ENCODE measurements at places on chromosomes 1 and 21.

- no peak for DNase-seq
Observed at GRCh38 chr1:53376742-53377437, 49.0 kb upstream of the LRP8 start.

- DNase-seq = no peak
Observed at GRCh38 chr1:1946540-1946939, 27.5 kb upstream of the TMEM52 start.

GRCh38 chr1:203100516-203100869, 14.7 kb upstream of the MYOG start:
- no peak for DNase-seq

GRCh38 chr1:153206631-153207030, 3.4 kb downstream of the LELP1 start:
- DNase-seq = no peak

DNA sequence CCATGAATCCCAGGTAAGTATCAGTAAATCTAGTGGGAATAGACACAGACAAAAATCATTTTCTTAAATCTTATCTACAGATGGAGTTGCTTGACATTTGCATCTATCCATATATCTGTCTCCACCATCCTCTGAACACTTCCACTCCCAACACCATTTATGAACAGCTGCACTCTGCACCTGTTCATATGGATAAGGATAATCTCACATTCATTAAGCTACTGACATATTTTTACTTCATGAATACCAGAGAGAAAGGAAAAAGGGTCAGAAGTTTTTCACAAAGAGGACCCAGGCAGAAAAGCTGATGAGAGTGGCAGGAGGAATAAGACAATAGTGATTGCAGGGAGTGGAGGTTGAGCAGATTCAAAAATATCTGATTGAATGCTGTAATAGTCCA, 222.6 kb downstream of the DNAH14 start:
- no peak for DNase-seq

DNA sequence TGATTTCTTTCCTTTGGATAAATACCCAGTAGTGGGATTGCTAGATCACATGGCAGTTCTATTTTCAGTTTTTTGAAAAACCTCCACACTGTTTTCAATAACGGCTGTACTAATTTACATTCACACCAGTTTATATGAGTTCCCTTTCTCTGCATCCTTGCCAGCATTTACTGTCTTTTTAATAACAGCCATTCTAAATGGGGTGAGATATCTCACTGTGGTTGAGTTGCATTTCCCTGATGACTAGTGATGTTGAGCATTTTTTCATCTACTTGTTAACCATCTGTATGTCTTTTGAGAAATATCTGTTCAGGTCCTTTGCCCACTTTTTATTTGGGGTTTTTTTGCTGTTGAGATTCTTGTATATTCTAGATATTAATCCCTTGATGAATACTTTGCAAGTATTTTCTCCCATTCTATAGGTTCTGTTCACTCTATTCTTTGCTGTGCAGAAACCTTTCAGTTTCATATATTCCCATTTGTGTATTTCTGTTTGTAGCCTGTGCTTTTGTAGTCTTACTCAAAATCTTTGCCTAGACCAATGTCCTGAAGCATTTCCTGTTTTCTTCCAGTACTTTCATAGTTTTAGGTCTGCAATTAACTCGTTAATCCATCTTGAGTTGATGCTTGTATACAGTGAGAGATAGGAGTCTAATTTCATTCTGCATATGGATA, 7.3 kb downstream of the HENMT1 start:
- DNase-seq = no peak

GRCh38 chr1:227043755-227044154, 103.7 kb downstream of the COQ8A start:
- no peak for DNase-seq

DNA sequence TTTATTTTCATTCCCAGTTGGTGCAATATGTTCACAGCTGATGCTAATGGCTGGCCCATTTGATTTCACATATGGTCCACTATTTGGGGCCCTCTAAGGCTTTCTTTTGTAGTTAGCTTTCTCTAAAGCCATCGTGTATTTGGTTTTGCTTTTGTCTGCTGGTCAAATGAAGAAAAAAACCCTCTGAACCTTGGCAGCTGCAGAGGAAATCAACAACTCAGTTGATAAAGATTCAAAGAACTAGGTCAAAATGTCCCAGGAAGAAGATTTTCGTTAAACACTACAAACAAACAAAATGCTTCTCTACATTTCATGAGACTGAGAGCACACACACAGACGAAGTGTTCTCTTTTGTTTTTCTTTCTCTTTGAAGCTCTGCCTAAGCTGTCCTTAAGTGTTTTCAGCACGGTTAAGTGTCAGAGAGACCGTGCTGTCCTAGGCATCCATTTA, 655.0 kb downstream of the RWDD3 start:
- DNase-seq = no peak

- no peak for DNase-seq
Observed at GRCh38 chr1:7516929-7517328, 254.2 kb upstream of the VAMP3 start.

DNA sequence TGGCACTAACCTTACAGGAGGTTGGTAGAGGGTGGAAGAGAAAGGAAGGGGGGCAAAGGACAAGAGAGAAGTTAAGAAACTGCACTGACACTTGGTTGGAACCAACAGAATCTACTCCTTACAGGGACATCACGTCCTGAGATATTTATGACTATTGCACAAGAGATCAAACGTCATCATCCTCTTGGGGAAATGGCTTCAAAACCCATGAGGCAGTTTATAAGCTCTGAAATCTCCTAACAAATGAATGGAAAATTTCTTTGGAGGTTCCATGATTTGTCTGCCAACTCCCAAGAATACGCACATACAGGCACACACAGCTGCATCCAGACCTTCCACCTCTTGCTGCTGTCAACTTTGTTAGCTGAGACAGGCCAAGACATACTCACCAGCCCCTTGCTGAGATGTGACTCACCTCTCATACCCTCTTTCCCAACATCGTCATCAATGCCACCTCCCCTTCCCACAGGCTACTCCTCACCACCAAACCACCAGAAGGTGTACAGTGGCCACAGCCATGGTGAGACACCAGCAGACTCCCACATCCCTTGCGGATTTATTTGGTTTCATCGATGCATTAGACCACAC, 135.5 kb downstream of the SETD4 start:
- DNase-seq = no peak

GRCh38 chr1:160539990-160540858, 17.2 kb upstream of the SLAMF6 start:
- DNase-seq = no peak

DNA sequence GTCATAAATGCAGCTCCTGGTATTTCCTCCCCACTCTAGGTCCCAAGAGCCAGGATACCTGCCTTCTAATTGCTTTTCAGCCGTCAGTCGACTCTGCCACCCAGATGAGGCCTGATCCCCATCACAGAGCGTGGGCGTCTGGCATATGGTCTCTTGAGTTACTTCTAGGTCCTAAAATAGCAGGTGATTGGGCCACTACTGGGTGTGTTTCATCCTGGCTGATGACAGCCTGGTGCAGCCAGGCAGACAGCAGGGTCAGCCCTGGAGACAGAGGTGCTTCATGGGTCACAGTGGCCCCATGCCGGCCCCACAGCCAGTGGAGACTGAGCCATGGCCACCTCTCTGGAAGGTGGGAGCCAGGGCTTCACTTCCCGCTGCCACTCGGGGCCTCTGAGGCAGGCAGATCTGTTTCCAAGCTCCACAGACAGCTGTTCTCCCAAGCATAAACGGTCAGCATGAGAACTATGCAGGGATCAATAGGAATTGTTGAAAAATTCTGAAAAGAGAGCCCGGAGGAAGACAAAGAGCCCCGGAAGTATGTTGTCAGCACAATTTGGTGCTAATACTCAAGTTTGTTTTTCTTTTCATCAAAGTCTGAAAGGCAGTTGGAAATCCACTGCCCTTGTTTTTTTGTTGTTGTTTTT, 83.0 kb downstream of the MAN1C1 start:
- no peak for DNase-seq

DNA sequence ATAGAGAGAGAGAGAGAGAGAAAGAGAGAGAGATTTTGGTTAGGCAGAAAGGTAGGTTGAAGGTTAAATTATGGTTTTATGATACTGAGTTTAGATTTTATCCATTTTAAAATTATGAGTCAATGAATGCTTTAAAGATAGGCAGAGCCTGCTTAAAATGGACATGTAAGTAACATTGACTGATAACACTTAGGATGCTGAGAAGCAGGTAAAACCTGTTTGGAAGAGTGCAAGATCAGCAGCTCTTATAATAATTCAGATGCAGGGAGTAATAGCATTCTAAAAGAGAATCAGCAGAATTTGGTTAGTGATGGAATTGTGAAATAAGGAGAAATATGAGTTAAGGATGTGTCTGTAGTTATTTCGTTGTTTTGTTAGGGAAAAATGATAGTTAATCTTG, 446.6 kb downstream of the PLA2G4A start:
- no peak for DNase-seq

DNA sequence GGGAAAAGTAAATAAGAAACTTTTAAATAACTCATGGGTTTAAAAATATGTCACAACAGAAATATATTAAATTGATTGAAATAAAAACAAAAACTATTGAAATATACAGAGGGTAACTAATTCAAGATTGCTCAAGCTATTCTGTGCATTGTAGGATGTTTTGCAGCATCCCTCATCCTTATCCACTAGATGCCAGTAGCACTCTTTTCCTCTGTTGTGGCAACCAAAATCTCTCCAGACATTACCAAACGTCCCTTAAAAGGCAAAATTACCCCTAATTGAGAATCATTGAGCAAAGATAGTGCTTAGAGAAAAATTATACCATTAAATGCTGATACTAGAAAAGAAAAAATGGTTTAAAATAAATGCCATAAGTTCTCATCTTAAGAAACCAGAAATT, 682.6 kb downstream of the RWDD3 start:
- DNase-seq = no peak

- no peak for DNase-seq
Observed at GRCh38 chr1:33042831-33043230, 6.1 kb upstream of the AK2 start.

- DNase-seq = no peak
Observed at GRCh38 chr1:53913352-53914033, 19.5 kb downstream of the DIO1 start.

DNA sequence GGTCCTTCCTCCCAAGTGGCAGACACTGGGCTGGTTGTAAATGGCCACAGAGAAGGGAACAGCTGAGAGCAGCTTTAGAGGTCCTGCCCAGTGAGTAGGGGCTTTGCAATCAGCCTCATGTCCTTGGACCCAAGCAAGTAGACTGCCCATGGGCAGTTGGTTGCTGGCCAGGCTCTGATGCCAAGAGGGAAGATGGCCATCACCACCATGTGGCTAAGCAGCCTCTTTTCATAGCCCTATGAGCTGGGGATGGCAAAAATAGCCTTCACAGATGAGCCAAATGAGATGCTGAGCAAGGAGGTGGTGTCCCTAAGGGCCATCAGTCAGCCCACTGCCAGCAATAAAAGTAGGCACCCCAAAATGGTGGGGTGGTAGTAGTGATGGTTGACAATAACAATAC, 3.2 kb downstream of the DISP3 start:
- DNase-seq = no peak

GRCh38 chr1:101360506-101360905, 123.7 kb downstream of the S1PR1 start:
- DNase-seq = no peak

GRCh38 chr1:99782920-99783319, 16.5 kb upstream of the FRRS1 start:
- DNase-seq = no peak

DNA sequence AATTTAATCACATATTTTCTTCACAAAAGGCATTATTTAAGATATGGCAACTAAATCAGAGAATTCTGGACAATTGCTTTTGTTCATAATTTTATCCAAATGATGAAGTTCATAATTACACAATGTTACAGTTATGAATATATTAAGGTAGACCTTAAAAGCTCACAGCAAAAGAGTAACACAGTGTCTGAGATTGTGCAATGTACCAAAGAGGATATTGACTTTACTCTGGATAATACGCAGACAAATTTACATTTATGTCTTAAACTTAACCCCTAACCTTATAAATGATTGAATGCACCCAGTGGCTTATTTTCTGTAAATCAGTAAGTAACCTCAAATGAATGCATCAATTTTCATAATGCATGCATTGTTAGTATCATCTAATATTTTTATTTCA, 216.2 kb upstream of the SAMSN1 start:
- DNase-seq = no peak

DNA sequence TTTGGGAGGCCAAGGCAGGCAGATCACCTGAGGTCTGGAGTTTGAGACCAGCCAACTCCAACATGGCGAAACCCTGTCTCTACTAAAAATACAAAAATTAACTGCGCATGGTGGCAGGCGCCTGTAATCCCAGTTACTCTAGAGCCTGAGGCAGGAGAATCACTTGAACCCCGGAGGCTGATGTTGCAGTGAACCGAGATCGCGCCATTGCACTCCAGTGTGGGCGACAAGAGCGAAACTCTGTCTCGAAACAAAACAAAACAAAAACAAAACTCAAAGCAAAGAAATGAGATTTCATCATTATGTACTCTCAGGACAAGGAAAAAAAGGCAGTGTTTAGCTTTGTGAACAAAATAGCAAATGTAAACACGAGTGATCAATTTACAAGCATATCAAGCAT, 61.0 kb downstream of the LAMC2 start:
- DNase-seq = no peak

DNA sequence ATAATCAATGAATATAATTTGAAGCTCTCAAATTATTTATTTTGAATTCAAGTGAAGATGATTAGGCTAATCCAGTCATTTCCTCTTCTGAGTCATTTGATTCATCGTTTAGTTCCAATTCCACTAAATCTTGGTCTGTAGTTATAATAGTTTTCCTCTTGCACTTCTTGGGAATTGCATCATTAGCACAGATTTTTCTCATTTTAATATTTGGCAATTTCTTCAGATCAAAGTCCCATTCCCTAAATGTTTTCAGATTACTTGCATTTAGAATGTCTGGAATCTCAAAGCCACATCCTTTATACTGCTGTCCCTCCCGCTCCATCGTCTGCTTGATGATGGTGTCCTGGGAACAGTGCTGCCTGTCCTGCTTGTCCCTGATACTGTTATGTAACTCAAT, 43.5 kb downstream of the MAST2 start:
- peak; percentile 21 for DNase-seq

DNA sequence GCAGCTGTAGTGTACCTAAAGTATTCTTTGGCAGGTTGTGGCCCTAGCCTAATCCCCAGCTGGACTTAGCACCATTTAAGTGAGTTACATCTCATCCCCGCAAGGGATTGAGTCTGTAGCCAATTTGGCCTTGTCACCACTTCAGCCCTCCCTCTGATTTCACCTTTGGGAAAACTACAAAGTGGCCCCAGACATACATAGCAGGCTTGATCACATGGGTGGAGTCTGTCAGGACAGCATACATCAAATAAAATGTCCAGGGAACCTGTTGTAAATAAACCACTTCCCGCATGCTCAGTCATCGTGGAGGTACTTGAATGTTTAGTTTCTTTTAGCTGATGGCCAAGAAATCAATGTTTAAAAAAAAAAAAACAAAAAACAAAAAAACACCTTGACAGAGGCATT, 142.5 kb downstream of the DHRS3 start:
- DNase-seq = no peak

GRCh38 chr1:5961601-5962000, 30.6 kb downstream of the NPHP4 start:
- DNase-seq = peak; percentile 38

Data from kidney capillary endothelial cell (primary cell).